Central memory CD4-positive, alpha-beta T cell (primary cell): ENCODE measurements at places on chromosomes 3 and 15.
A peak's percentile ranks its signal among the peaks of the same experiment; 100 is the strongest.

DNA sequence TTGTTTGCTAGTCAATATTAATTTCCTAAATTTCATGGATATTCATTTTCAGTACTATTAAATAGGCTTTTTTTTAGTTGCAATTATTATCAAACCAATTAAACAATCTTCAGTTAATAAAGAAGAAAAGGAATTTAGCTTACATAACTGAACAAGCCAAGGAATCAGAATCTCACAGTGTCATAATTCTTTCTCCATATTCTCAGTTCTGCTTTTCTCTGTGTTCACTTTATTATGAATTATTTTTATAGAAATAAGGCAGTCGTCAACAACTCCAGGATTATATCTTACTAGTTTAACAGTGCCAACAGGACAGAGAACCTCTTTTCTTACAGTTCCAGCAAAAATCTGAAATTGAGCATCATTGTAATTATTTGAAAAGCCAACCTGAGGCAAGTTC lies 221.7 kb downstream of the CGGBP1 start:
- no peak for DNase-seq

- DNase-seq: no peak
Measured at GRCh38 chr15:38687340-38687739, 122.7 kb upstream of the RASGRP1 start.

DNA sequence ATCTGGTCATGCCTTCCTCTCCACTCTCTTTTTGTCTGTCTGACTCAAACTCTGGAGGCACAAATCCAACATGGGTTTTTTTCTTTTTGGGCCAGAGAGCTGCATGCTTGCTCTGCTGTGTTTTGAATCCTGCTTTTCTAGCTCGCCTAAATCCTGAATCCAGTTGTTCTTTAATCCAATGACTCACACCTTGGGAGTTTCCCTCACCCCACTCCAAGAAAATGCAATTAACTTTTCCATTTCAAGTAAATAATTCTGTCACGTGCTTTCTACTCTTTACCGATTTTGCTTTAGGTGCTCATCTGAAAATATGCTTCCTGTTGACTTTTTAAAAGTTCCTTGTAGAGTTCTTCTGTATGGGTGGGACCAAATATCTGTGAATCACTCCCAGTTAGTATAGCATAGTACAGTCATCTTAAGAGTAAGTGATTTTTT lies 47.6 kb downstream of the SLMAP start:
- no peak for DNase-seq

- no peak for DNase-seq
Measured at GRCh38 chr15:67554580-67554979, 12.1 kb downstream of the MAP2K5 start.

DNA sequence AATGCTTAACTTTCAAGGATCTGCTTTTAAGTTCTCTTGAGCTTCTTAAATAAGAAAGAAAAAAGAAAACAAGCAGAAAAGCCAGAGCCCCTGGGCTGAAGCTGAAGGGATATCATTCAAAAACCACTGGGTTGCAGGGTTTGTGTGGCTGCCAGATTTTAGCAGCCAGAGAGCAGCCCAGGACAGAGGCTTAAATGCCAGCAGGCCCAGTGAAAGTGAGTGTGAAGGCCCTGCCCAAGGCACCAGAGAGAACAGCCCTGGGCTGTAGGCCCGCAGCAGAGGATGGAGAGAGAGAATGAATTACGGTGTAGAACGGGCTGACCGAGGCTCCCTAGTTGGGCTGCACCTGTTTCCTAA lies 106.3 kb upstream of the BOC start:
- DNase-seq: no peak

DNA sequence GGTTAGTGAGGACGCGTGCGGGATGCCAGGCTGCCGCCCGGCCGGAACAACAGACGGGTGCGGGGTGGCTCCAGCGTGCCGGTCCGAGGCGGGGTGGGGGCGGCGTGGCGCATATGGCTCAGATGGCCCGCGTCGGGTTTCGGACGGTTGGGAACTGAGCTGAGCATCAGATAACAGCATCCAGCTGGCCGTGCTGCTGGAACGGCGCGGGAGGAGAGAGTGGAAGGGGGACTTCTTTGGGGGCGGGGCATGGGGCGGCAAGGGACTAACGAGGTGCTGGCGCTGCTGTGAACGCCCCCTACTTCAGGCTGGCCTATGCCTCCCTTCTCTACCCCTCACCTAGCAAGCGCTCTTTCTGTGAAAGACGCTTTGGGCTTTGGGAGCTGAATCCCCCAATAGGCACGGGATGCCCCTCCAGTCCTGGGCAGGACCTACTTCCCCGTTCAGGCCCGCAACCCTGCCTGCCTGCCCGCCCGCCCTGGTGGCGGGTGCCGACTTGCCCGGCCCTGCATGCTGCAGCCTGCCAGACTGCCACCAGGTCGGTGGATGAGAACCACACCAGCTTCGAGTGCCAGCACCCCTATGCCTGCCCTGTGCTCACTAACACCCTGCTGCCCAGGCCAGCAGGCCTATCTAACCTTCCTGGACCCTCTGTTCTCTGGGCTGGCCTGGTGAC lies 542 bp downstream of the INKA1 start:
- DNase-seq: peak; percentile 33

GRCh38 chr3:52704611-52705437 lies 767 bp downstream of the GLT8D1 start:
- DNase-seq: no peak

GRCh38 chr15:41656188-41656587 lies 4.0 kb upstream of the MGA start:
- DNase-seq: no peak

GRCh38 chr15:78617516-78617915 lies 3.3 kb downstream of the CHRNA3 start:
- DNase-seq: no peak

- DNase-seq: peak; percentile 28
Measured at GRCh38 chr15:84878504-84878903, 6.0 kb upstream of the SLC28A1 start.

- DNase-seq: no peak
Measured at GRCh38 chr15:85757939-85758654, 36.6 kb downstream of the KLHL25 start.

DNA sequence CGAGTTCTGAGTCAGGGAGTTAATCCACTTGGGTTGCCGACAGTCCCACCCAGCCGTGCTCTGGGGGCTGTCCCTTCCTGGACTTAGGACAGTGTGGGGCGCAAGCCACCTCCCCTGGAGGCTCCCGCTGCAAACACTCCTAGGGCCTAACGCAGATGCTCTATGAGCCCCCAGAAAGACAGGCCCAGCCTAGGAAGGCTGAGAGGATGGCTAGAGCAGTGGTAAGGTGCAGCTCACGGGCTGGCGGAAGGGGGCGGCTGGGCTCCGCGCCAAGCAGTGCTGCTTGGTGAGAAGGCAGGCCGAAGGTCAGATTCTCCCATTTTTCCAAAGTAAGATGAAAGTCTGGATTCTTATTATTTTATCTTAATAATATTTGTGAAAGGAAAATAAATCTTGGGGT lies 84.6 kb upstream of the ALDH1L1 start:
- DNase-seq: no peak

- no peak for DNase-seq
Measured at GRCh38 chr3:190746986-190747385, 115.5 kb downstream of the GMNC start.

DNA sequence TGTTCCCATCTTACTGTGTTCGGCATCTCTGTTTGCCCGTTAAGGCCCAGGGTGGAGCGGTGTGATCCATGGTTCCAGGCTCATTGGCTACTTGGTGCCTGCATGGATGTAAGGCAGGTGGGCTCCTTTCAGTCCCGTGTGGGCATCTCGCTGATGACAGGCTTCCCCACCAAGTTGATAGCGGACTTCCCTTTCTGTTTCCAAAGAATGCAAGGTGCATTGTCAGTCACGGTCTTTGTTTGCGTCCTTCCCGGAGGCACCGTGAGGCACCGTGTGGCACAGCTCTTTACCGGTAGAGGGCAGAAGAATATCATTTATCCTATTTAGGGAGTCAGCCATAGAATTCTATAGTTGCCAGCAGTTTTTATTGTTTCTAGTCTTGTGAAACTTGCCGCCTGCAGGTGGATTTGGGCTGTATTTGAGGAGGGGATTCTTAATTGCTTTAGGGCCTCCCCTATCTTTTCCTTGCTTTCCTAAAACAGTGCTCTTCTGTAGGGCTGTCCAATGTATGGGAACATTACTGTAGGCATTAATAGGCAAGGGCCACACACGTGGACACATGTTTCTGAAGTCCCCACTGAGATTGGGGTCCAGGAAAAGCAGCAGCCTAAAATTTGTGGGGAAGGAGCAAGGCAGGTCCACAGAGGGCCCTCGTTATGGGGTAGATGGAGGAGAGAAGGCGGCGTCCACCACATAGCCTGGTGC lies 244.1 kb downstream of the SLCO3A1 start:
- DNase-seq: peak; percentile 34

DNA sequence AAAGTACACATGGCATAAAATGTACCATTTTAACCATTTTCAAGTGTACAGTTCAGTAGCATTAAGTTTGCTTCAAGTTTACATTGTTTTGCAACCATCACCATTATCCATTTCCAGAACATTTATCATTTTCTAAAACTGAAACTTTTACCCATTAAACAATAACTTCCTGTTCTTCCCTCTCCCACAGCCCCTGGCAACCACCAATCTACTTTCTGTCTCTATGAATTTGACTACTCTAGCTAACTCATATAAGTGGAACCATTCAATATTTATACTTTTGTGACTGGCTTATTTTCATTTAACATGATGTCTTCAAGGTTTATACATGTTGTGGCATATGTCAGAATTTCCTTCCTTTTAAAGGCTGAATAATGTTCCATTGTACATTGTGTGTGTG lies 19.9 kb downstream of the TMEM62 start:
- DNase-seq: no peak

DNA sequence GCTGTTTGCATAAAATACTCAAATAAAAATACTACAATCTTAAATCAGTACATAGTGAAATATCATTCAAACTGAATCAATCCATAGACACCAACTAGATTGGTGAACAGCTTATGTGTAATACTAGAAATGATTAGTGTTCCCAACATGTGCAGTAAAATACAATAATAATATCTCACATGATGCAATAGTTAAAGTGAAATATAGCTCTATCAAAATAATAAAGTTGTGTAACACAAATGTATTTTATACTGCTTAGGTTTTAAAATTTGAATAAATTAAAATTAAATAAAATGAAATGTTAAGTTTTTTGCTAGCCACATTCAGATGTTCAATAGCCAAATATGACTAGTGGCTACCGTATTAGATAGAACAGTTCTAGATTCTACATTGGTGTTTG lies 714.1 kb downstream of the ZNF385D start:
- DNase-seq: no peak

- DNase-seq: no peak
Measured at GRCh38 chr3:130462089-130462488, 54.9 kb upstream of the COL6A6 start.

GRCh38 chr3:71879089-71879488 lies 94.1 kb upstream of the PROK2 start:
- DNase-seq: no peak

- no peak for DNase-seq
Measured at GRCh38 chr15:96170979-96171739, 159.3 kb upstream of the NR2F2 start.

- DNase-seq: no peak
Measured at GRCh38 chr3:136753326-136753939, 1.3 kb upstream of the STAG1 start.

GRCh38 chr3:197209366-197210260 lies 88.8 kb downstream of the DLG1 start:
- no peak for DNase-seq

GRCh38 chr3:64341296-64341695 lies 116.0 kb upstream of the PRICKLE2 start:
- no peak for DNase-seq

- no peak for DNase-seq
Measured at GRCh38 chr3:188204526-188204925, 50.6 kb downstream of the LPP start.

DNA sequence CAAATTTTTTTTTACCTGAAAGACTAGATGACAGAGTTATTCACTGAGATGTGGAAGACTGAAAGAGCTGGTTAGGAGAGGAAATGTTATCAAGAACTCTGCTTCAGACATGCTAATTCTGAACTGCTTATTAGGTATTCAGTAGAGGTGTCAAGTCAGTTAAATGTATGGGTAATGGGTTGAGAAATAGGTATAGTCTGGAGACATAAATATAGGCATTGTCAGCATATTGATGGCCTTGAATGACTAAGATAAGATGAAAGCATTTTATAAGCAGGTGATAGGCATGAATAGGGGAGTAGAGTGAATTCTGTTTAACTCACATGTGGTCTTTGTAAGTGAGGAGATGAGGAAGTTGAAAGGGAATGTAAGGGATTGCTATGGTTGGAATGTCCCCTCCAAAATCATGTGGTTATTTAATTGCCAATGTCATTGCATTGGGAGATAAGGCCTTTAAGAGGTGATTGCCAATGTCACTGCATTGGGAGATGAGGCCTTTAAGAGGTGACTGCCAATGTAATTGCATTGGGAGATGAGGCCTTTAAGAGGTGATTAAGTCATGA lies 904.2 kb downstream of the CADM2 start:
- DNase-seq: no peak

GRCh38 chr3:160754371-160754854 lies 1.6 kb upstream of the PPM1L start:
- DNase-seq: peak; percentile 20

GRCh38 chr3:188526057-188526456 lies 372.1 kb downstream of the LPP start:
- DNase-seq: no peak

DNA sequence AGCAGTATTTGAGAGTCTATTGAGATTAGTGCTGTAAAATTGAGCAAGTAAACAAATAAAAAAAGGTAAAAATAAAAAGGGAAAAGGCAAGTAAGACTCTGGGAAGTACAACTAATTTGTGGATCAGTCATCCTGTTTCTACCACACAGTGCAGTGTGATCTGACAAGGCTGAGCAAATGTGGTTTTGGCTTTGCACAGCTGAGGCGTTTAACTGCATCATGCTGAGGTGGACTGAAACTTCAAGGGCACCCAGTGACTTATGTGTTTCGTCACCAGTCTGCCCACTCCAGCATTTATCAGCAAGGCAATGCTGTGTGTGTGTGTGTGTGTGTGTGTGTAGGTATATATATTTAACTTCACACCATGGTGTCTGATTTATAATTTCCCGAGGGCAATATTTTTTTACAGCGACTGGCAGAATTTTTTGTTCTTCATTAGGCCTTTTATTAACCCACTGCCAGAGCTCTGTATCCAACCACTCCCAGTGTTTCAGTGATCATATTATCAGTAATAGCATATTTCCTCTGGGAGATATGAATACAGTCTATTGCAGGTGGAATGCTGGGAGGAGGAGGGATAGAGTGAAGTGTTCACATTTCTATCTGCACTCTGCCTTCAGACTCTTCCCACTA lies 131.5 kb upstream of the SATB1 start:
- peak; percentile 62 for DNase-seq

DNA sequence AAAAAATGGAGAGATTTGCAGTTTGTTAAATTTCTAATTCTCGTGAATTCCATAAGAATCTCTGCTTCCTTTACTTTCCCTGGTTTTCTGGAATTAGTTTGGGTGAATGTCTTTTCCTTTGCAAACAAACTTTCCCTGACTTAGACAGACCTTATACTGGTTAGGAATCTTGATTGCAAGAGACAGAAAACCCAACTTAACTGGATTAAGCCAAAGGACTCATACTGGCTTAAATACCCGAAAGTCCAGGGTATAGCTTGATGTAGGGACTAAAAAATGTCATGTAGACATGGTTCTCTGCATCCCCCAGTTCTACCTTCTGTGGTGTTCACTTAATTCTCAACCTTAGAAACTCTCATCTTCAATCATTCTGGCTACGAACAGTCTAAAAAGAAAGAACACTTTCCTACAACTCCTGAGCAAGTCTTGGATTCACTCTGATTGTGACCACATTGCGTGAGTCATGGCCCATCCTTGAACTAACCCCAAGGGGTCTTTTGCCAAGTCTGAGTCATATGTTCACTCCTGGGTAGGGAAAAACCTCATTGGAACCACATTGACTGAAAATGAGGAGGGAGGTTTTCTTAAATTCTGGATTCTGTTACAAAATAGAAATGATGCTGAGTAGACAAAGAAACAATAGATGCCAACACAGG lies 136.0 kb upstream of the DAZL start:
- no peak for DNase-seq
